ENCODE measurements at places on chromosomes 16 and 17.

DNA sequence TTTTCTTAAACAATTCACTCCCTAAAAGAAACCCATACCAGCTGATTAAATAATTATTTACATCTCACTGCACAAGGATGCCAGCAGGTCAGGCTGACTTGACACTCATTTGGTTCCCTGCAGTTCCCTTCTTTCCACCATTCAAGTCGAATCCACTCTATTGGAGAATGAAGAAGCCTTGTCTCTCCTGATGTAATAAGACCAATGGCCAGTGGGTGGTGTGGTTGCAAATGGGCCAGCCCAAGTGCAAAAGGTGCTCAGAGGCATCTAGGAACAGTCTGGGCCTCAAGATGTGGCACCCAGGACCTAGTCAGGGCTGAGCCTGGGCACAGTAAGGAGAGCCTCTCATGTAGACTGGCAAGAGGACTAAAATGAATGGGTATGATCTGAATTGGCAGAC, 9.3 kb downstream of the C16orf78 start:
- no peak for DNase-seq

DNA sequence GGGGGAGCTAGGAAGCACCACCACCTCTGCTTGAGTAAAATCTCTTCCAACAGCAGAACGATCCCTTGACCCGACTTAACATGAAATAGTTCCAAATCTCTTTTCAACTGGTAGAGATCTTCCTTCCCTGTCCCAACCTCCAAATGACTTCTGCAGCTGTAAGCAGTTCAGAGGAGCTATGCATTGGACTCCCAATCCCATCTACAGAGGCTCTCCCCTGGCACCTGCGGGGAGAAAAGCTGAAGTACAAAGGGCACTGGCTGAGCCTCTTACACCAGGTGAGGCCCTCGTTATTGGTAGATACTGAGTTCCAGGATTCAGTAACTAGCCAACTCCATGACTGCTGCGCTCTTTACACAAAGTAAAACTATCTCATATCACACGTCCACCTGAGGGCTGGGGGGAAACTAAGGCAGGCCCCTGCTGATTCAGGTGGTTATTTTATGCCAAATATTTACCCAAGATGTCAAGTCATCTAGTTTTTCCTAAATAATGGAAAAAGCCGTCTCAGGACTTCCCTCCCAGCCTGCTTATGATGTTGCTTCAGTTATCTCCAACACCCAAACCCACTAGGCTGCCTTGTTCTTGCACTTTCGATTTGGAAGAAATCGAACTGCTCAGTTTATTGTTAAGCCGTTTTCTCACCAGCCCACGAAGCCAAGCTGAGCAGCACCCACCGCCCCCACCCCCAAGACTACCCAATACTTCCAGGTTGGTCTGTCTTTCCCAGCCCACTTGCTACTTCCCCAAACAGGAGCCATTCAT, 3.2 kb downstream of the ACTG1 start:
- no peak for DNase-seq

- no peak for DNase-seq
These were observed 818 bp downstream of the DNAJC7 start for GRCh38 chr17:42016411-42016831.

DNA sequence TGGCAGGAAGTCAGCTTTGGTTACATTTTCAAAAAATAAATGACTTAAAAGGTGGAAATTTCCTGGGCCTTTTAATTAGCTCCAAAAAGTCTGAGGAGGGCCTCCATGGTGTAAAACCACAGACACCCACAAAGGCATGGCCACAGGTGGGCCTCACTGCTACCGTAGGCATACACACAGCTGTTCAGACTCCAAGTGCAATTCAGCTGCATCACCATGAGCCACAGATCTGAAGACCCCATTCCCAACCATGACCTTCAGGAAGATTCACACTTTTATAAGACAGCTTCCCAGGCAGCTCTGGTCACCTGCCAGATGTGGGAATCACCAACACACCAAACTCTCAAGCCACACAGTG, 20.6 kb downstream of the CSNK2A2 start:
- DNase-seq, result no peak

GRCh38 chr16:67184453-67184994, 761 bp upstream of the MATCAP1 start:
- no peak for DNase-seq

GRCh38 chr16:47142486-47142820, 1.3 kb downstream of the NETO2 start:
- no peak for DNase-seq

DNA sequence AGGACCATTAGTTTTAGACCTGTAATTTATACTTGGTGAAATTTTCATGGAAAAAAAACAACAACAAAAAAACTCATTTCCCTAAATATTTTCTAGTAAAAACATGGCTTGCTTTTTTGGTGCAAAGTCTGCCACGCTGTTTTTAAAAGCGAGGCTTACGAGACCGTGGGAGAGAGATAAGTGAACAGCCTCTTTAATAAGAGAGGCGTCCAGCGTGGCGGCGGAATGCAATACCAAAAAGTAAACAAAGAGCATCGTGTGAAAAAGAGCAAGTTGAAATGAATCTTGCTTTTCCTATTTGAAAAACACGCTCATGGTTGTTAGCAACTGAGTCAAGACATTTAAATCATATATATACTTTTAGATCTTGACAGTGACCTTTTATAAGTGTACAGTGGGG, 10.5 kb upstream of the MSI2 start:
- DNase-seq, result no peak

Data from activated T-cell treated with anti-CD3 and anti-CD28 coated beads for 1 hour (primary cell).